ENCODE measurements at places on chromosomes 2 and 18.

DNA sequence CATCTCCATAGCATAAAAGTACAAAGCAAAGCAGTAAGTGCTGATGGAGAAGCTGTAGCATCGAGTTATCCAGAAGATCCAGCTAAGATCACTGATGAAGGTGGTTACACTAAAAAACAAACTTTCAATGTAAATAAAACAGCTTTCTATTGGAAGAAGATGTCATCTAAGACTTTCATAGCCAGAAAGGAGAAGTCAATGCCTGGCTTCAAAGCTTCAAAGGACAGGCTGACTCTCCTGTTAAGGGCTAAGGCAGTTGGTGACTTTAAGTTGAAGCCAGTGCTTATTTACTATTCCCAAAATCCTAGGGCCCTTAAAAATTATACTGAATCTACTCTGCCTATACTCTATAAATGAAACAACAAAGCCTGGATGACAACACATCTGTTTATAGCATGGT, 44.0 kb downstream of the METTL8 start:
- no peak for DNase-seq

- no peak for DNase-seq
Measured at GRCh38 chr2:136015699-136016098, 30.3 kb upstream of the DARS1 start.

DNA sequence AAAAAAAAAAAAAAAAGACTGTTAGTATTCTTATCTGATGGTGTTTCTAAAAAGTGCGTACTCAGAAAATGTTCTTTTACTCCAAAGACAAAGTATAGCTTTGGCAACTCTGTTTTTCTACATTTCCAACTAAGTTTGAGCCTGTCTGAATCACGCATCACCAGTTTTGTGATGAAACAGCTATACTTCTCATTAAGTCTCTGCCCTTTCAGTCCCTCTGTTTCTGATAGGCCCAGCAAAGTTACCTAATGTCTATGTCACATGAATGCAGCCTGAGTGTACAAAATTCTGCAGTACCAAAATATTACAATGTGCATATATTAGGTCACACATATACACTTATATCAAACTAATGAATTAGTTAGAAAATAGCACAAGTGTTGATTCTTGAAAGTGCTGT, 22.4 kb downstream of the TWSG1 start:
- no peak for DNase-seq

- peak; percentile 41 for DNase-seq
Measured at GRCh38 chr18:45621061-45621511, 5.8 kb downstream of the SLC14A2 start.

DNA sequence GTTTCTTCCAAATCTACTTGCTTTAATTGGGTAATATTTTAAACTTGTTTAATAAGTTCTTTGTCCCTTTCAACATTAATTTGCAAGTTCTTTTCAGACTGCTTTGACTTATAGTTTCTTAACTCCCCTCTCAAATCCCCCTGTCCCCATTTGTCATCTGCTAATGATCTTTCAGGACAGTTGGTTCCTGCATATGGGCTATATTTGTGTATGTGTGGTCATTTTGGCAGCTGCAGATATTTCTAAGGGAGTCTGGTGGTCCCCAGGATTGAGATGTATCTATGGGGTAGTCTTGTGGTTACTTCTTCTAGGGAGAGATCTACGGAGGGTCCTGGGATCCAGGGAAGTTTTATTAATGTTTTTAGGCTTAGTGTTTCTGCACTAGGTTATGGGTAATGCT, 120.6 kb upstream of the SP3 start:
- DNase-seq: no peak

- no peak for DNase-seq
Measured at GRCh38 chr2:74806920-74807319, 27.0 kb upstream of the HK2 start.

- no peak for DNase-seq
Measured at GRCh38 chr18:59916746-59917145, 16.9 kb downstream of the PMAIP1 start.

DNA sequence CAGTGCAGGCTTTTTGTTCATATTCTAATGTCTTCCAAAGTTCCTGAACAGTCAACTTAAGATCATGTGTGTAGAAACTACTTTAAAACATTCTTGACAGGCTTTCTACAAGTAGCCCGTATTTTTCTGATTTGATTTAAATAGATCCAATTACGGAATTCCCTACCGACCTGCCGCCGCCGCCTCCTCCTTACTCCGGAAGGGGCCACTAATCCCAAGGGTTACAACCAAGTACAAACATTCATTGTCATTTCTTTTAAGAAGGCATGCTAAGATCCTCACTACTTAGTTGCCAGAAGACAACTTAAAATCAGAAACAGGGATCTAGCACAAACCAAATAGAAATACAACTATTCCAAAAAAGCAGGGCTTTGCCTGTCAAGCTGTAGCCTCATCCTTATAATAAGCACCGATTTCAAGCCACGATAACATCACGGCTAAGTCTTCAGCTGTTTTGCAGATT, 784 bp downstream of the WDR33 start:
- DNase-seq: no peak

GRCh38 chr2:34373586-34374233, 774.6 kb upstream of the FAM98A start:
- DNase-seq: no peak

DNA sequence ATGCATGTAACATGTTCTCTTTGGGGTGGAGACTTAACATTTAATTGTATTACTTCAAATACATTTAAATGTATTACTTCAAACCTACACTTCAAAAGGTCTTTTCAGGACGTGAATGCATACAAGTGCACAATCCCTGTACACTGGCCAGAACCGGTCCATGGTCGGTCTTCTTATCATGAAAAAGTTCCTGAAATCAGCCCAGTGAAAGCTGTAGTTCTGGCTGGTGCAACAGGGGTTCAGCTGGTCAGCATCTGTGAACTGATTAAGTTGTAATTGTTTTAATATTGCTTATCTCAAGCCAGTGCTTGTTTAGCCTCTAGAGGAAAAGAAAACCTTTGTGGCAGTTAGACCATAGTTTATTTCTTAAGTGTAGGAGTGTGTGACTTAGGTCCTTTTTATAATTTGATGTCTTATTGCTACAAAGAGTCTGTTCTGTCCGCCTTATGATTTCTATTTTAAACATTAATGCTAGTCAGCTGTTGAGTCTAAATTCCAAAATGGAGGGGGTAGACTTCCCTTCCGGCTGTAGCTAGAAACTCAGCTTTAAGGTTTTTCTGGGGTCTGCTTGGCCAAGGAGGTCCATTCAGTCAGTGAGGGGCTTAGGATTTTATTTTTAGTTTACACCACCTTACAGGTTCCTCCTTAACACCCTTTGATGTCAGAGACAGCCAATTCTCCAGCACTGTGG, 768 bp upstream of the CYBRD1 start:
- DNase-seq: no peak

DNA sequence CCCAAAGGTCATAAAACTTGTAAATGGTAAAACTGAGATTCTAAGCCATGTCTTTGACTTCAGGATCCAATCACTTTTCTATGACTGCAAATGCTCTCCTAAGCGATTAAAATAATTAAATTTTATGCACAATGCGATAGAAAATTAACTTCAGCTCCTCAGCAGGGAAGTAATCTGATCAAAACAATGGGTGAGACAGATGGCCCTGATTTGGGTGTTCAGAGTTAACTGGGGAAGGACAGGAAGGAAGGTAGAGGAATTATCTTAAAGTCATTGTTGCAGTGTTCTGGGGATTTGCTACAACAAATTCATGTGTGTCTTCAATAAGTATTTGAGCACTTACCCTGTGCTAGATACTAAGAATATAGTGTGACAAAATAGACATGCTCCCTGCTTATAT, 446.0 kb upstream of the MEX3C start:
- DNase-seq: no peak

GRCh38 chr2:64804651-64805050, 150.9 kb upstream of the SERTAD2 start:
- no peak for DNase-seq

GRCh38 chr2:25281522-25281921, 60.2 kb downstream of the DNMT3A start:
- DNase-seq: no peak

- DNase-seq: no peak
Measured at GRCh38 chr2:203704430-203704829, 2.0 kb upstream of the CD28 start.

DNA sequence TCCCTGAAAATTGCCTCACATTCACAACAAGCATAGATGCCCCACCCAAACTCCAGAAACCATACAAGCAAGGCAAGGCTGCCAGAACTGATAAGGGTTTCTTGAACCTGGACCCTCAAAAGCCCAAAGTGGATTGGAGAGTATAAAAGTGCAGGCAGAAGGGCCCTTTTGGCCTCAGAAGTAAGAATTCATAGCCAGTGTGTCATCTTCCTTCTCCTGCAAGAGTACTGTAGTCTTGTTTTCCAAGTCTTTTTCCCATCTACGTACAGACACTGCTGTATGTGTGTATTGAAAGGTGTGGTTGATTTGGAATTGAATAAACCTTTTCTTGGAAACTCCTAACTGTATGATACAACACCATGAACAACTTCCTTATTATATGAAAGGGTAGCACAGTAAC, 46.8 kb downstream of the ZC3H15 start:
- no peak for DNase-seq

DNA sequence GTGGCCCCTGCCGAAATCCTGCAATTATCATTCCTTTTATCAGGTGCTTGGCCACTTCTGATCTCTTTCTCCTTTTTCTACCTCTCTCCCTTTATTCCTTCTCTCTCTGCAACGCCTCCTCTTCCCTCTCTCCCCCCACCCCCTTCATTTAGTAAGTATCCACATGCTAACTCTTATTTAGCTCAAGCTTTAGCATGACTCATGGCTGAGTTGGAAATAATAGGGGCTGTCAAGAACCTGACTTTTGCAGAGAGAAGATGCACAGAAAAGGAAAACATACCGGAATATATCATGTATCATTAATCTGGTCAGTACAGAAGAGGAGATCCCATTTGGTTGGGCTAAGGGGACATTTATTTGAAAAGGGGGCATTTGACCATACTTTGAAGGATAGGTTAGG, 33.1 kb downstream of the FAM171B start:
- no peak for DNase-seq

DNA sequence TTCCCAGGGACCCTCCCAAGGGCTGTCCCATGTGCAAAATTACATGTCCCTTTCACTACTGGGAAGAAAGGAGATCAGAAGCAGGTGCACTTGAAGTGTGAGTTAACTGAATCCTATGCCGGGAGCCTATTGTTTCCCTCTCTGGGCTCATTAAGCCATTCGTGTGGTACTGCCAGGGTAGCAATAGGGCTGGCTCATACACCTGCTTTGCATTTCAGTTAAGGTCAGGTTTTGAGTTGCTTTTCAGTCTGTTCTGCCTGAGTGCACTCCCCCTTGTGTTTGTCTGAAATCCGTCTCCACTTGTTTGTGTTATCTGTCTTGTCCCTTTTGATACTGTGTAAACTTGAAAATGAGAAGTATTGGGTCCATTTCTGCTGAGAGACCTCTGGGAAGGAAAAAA, 1232.6 kb upstream of the NRXN1 start:
- no peak for DNase-seq

DNA sequence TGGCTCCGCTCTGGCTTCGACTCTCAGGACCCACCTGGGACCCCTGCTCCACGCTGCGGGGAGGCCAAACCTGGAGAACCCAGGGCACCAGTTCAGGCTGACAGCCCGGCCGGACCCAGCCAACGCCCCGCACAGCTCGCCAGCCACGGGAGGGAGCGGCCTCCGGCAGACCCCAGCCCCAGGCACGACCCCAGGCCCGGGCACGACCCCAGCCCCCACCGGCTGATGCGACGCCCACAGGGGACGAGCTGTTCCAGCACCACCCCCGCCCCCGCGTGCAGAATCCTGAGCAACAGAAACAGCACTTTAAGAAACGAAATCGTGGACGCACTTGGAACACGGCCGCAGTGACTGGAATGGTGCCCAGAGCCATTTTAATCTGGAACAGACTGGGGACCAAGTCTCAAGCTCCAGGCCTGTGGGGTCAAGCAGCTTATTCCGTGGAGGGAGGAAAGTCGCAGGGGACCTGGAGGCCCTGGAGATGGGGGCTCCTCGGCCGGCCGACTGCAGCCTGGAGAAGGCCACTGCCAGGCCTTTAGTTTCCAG, 74.2 kb downstream of the MBP start:
- DNase-seq: no peak

- DNase-seq: no peak
Measured at GRCh38 chr2:200461846-200462710, 47.8 kb downstream of the KCTD18 start.
